Activated T-helper 1 cell treated with anti-CD3 and anti-CD28 coated beads, Interleukin-2, amount 50 U/mL, for 16 hours (primary cell): ENCODE measurements at places on chromosomes 7 and 10.
A peak's percentile ranks its signal among the peaks of the same experiment; 100 is the strongest.

- no peak for DNase-seq
These were observed 117.4 kb downstream of the RAB18 start for GRCh38 chr10:27621461-27621860.

DNA sequence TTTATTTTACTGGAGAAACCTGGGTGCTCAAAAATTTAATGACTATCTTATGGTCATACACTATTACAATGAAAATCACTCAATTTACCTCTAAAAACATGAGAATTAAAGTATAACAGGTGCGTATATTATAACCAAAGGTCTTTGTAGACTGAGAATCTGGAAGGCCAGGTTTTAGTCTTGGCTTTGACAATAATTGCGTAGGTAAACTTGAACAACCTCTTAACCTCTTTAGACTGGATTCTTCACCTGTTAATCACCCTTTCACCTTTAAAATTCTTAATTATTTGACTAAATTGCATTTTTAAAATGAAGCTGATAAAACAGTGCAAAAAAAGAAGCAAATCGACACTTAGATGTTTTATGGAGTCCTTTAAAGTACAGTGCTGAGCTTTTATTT lies 156.1 kb downstream of the SEMA3E start:
- no peak for DNase-seq

GRCh38 chr10:97633921-97634320 lies 621 bp upstream of the MORN4 start:
- DNase-seq: no peak

- no peak for DNase-seq
These were observed 14.5 kb upstream of the PYROXD2 start for GRCh38 chr10:98429320-98430072.

GRCh38 chr10:71006506-71006905 lies 118.1 kb upstream of the PCBD1 start:
- DNase-seq: no peak

DNA sequence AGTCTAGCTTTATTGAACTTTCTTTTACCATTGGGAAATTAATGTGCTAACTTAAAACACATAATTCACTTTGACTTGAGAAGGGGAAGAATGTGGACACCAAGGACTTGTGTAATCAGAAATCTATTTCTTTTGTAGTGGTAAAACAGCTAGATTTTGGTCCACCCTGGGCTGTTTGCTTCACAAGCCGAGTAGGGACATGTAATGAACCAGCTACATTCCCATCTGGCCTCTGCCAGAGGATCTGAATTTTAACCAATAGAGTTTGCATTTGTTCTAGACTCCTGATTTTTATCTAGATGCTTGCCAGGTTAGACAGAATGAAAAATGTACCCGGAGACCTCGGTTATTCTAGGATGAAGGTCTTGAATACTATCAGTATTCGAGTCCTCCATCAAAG lies 1.9 kb downstream of the CACNB2 start:
- no peak for DNase-seq

- DNase-seq: no peak
These were observed 19.5 kb downstream of the DNAJB9 start for GRCh38 chr7:108589199-108589598.

GRCh38 chr7:100799037-100799896 lies 28.1 kb downstream of the EPHB4 start:
- DNase-seq: peak; percentile 11

- DNase-seq: no peak
These were observed 138.3 kb upstream of the HABP2 start for GRCh38 chr10:113414543-113414942.

DNA sequence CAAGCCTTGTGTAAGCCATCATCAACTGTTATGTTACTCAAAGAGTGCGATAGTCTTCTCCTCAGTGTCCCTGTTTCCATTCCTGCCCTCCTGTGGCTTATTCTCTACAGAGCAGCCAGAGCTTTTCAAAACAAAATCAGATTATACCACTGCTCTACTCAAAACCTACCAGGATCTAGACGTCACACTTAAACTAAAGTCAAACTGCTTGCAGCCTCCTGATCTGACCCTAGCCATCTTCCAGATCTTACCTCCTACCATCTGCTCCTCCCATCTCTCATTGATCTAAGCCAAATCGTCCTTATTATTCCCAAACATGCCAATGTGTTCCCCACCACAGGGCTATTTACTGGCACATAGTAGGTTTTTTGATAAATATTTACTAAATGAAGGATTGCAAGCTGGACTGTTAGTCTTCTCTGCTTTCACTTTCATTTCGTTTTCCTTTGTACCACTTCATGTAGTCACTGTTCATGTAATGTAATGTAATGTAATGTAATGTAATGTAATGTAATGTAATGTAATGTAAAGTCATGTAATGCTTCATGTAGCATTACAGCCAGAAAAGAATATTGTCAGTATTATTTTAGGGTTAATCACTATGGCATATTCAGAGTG lies 116.1 kb downstream of the GPR37 start:
- DNase-seq: no peak

- DNase-seq: no peak
These were observed 76.8 kb upstream of the LRRN3 start for GRCh38 chr7:111014079-111014478.

GRCh38 chr10:84613336-84614021 lies 285.1 kb downstream of the CCSER2 start:
- no peak for DNase-seq

DNA sequence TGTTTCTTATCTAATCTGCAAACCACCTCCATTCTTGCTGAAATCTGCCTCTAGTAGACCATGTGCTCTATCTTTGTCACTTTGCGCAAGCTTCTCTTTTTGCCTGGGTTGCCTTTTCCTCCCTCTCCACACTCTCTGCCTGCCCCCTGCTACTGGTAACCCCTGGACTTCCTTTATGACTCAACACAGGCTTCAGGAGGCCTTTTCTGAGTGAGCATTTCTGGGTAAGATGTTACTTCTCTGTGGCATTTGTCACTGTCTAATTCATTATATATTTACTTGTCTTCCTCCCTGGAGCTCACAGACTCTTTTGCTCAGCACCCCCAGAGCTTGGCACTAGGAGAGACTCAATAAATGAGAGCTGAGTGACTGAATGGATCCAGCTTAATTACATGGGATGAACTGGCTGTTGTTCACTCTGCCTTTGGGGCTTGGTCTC lies 8.4 kb downstream of the GOLGA7B start:
- DNase-seq: no peak

DNA sequence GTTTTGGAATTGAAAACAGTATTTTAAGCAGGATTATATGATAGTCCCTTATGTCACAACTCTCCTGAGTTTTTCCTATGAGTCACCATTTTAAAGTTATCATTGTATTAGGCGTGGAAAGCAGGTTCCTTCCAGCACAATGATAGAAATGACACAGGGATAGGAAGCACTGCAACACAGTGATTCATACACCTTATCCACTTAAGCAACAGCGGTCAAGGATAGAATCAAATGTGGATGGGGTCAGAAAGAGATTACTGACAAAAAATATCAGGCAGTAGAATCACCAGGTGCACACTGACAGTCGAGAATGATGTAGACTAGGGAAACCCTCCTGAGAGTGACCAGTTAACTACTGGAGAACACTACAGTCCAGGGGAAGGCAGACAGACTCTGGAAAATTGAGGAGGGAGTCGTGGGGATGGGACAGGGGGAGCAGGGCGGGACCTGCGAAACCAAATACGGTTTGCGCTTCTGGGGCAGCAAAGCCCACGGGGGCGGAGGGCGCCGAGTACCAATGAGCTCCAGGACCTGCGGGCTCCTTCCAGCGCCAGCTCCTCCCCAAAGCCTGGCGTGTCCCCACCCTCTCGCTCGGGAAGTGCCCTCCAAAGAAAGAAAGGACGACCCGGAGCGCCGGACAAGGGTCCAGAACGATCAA lies 479 bp downstream of the PNPLA8 start:
- no peak for DNase-seq

DNA sequence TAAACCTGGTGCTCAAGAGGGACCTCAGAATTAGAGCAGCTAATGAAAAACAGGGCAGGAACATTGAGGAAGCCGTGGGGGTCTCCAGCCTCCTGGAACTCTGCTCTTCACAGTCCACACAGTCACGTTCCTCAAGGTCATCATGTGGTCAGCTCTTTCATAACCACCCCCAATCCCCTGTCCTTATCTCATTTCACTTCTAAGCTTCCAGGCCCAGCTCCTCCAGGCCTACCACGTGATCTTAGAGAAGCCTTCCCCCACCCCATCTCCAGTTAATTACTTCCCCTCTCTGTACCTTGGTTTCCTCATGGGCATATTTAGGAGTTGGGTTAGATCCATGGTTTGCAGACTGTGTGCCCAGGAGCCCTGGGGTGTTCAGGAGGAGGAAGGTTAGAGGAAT lies 106.4 kb upstream of the TCF7L2 start:
- no peak for DNase-seq

DNA sequence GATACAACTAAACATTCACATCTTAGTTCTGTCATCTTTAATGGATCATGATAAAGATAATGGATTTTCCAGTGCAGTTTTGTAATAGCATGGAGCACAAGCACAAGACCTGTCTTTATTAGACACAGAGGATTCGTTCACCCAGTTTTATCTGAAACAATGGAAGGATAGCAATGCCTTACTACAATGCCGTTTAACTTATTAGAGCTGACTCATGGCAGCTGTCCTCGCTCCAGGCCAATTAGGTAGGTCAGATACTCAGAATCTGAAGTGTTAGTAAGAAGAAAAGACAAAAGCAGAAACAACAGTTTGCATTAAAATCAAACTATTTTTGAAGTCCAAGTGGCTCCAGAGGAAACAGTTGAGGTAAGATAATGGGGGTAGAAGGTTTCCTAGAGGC lies 12.8 kb downstream of the OR13A1 start:
- DNase-seq: no peak

GRCh38 chr7:149610441-149611011 lies 112.9 kb upstream of the ZNF746 start:
- no peak for DNase-seq

- no peak for DNase-seq
These were observed 6.7 kb downstream of the CEP55 start for GRCh38 chr10:93503075-93503474.

DNA sequence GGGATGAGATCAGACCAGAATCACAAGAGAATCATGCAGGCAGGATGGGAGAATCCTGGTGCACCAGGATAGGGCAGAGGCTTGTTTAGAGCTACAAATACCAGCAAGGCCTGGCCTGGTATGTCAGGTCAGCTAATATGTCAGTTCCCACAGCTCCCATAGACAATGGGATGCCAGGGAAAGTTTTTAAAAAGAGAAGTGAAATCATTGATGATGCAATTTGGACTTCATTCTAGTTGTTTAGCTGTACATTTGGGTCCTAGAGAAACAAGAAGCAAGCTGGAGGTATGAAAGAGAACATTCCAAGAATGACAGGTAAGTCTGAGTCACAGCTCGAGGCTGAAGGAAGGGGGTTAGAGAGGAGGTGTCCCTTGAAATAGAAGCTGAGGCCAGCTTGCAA lies 45.2 kb downstream of the GPR141 start:
- no peak for DNase-seq

GRCh38 chr7:1076184-1077072 lies 11.5 kb upstream of the GPER1 start:
- no peak for DNase-seq

GRCh38 chr10:124493214-124493882 lies 31.7 kb downstream of the LHPP start:
- DNase-seq: no peak

DNA sequence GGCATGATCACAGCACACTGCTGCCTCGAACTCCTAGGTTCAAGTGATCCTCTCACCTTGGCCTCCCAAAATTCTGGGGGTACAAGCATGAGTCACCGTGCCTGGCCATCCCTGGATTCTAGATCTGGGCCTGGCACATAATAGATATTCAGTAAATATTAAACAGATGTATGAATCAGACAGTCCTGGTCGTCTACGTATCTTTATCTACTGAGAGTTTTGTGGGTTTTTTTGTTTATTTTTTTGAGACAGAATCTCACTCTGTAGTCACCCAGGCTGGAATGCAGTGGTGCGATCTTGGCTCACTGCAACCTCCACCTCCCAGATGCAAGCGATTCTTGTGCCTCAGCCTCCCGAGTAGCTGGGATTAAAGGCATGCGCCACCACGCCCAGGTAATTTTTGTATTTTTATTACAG lies 24.3 kb upstream of the ITGB1 start:
- DNase-seq: no peak

- no peak for DNase-seq
These were observed 144.0 kb downstream of the RPS24 start for GRCh38 chr10:78177491-78178185.

DNA sequence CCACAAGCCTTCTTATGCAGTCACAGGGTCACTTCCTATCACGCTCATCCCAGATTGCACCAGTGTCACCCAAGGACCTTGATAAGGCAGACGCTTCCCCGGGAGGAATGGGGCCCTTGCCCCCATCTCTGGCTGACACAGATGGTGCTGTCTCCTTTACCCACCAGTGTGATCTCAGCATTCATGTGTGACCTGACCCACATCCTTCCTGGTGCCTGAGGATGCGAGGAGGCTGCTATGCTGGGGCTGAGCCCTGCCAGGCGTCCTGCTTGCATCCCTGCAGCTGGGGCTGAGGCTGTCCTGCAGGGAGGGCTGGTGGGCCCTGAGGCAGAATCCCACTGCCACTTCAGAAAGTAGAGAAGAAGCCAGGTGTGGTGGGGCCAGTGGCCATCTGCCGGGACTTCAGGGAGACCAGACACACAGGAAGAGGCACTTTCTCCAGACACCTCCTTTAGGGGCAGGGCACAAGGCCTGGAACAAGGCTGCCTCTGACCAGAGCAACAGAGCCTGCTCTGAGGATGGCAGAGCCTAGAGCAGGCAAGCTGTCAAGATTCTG lies 35.3 kb downstream of the RASGEF1A start:
- DNase-seq: no peak

DNA sequence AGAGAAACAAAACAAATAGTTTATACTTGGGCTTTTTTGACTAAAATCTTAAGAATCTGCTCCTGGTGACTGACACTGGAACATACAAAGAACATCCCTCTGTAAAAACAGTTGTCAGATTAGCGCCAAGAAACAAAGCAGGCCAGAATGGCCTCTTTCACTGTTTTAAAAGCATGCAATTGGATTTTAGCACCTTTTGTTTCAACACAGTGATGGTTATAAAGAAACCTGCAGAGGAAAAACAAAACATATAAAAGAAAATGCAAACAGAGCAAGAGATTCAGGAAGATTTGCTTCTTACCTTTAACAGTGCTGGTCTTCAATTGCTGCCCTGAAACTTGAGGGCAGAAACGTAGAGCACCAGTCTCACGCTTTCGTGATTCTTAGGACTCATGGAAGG lies 652.2 kb upstream of the KCND2 start:
- no peak for DNase-seq

DNA sequence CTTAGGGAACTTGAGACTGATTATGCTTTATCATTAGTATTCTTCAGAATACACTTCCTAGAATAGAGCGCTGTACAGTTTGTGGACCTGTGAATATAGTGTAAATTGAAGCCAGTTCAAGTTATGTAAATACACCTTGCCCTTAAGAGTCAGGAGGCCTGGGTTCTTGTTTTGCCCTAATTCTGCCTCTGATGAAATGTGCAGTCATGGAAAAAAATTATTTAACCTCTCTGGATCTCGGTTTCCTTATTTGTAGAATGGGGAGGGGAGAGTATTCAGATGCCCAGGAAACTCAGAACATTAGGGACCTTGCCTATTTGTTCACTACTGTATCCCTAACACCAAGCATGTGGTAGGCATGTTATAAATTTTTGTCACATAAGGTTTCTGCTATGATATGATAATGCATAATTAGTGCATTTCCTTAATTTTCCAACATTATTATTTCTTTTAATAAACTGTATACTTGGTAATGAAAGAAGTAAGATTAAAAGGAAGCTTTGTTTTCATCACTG lies 1.3 kb downstream of the EXOC6 start:
- no peak for DNase-seq
